ENCODE measurements at places on chromosomes 13 and 19. TPM values are rescaled to one million over a fixed set of nuclear protein-coding genes. Genes with fewer than 3 reads are reported as not detected.

Gene KRTDAP
- total RNA-seq, result not detected

Gene KLK8
- not detected for total RNA-seq

Gene BEST2
- total RNA-seq, result not detected

Gene ZFP82
- total RNA-seq, result 8.9 TPM

Gene FBL
- total RNA-seq, result 67.5 TPM

Gene CABP5
- not detected for total RNA-seq

Gene POU2F2
- total RNA-seq, result 0.17 TPM

Gene CGB1
- not detected for total RNA-seq

Gene SLC7A9
- not detected for total RNA-seq

Gene HPN
- not detected for total RNA-seq

Gene FOXA3
- not detected for total RNA-seq

Gene ZNF208
- total RNA-seq, result 0.33 TPM

Gene TMEM150B
- total RNA-seq, result not detected

Gene SYNE4
- 0.50 TPM for total RNA-seq

Gene RB1
- 19.2 TPM for total RNA-seq

Gene ZNF100
- 1.7 TPM for total RNA-seq

Gene SLC17A7
- 0.15 TPM for total RNA-seq

Gene BTBD2
- total RNA-seq, result 123 TPM

Gene HIPK4
- not detected for total RNA-seq

Gene PRSS57
- 0.17 TPM for total RNA-seq

Gene PSG11
- total RNA-seq, result not detected

Gene MUC16
- total RNA-seq, result not detected

Gene TEX29
- not detected for total RNA-seq

Gene ZNF730
- 2.6 TPM for total RNA-seq

Gene HSD17B14
- total RNA-seq, result 6.0 TPM

Gene CYP4F3
- not detected for total RNA-seq

Gene SMIM44
- total RNA-seq, result not detected

Gene FCAR
- total RNA-seq, result not detected

Gene GAPDHS
- 0.17 TPM for total RNA-seq

Gene F2RL3
- total RNA-seq, result not detected

Gene ACER1
- total RNA-seq, result not detected

Gene CYP2A6
- not detected for total RNA-seq

Gene GEMIN7
- total RNA-seq, result 21.1 TPM

Data from smooth muscle cell of trachea (primary cell).